ENCODE measurements at places on chromosomes 13 and 19. TPM values are rescaled to one million over a fixed set of nuclear protein-coding genes. Genes with fewer than 3 reads are reported as not detected.

DNA sequence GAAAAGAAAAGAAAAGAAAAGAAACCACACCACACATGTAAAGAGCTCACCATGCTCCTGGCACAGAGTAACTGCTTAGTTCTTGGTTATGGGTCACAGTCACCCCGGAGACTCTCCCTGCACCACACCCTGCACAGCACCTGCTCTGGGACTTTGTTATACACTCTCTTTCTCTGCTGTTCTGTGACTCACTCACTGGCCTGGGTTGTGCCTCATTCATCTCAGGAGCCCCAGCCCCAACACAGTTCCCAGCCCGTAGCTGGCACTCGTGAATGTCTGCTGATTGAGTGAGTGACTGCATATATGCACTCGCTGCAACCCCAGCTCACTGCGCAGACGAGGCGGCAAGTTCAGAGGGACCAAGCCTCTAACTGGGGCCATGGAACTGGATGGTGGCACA, 22.9 kb upstream of the ZNF507 start:
- no peak for DNase-seq

DNA sequence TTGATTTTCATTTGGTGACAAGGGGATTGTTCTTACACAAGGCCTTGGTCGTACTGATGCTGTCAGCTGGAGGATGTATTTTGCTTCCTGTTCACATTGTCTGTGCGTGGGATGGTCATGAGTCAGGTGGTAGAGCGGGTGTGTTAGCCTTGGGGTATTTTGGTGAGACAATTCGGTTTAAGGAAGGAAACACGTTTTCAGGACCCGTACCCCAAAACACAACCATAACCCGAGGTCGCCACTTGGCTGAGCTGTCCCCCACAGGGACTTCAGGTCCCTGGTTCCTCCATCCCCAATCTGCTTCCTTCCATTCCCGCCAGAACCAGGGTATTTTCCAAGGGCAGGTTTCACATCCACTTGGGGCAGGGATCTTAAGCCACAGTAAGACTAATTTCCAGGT, 15.0 kb downstream of the MYO9B start:
- DNase-seq: peak; percentile 59

GRCh38 chr19:46017095-46017429, 5.8 kb downstream of the PGLYRP1 start:
- DNase-seq: no peak

The PCDH20 gene
- total RNA-seq: 8.0 TPM

DNA sequence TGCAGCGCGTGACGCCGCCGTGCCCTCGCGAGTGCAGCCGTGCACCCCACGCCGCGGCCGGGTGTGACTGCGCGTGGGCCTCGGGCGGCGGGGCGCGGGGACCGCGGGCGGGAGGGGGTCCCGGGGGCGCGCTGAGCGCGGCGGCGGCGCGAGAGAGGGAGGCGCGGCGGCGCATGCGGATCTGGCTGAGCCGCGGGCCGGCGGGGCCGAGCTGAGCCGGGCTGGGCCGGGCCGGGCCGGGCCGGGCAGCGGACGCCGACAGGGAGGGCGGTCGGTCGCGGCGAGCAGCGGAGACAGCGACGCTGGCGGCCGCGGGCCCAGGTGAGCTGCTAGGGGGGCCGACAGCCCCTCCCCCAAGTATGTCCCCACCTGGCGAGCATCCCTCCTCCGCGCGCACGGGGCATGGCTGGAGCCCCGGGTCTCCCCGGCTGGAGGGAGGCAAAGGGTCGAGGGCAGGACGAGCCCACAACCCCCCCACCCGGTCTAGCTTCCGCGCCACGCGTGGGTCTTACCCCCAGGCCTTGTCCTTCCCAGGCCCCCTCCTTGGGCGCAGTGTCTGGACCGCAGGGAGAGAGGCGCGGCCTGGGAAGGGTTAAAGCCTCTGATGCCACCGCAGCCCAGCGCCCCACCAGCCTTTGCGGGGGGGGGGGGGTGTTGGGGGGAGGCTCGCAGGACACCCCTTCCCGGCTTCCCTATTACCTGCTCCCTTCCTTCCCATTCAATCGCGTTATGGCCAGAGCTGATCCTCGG, at the start of gene SPTBN4:
TSS of gene SPTBN4 (plus strand) at position 17 of the 750 bp plus-strand sequence. CDS start 5,621 bp downstream, outside the sequence.
- no peak for DNase-seq

DNA sequence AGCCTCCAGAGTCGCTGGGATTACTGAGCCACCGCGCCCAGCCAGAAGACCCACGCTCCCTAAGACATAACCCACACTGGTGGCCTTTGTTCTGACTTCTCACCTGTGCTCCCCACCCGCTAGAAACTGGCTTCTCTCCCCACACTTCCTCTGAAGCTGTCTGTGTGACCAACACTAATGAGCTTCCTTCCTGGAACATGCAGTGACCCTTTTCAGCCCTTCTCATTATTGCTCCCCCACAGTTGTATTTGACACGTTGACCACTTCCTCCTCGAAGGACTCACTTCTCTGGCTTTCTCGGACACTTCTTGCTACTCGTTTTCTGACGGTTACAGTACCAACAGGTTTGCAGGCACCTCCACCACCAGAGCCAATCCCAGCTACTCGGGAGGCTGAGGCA, 10.9 kb downstream of the NCR1 start:
- no peak for DNase-seq

- DNase-seq: no peak
Measured at GRCh38 chr13:36774931-36775330, 44.1 kb upstream of the RFXAP start.

- DNase-seq: no peak
Measured at GRCh38 chr13:41313659-41314197, 2.7 kb downstream of the NAA16 start.

DNA sequence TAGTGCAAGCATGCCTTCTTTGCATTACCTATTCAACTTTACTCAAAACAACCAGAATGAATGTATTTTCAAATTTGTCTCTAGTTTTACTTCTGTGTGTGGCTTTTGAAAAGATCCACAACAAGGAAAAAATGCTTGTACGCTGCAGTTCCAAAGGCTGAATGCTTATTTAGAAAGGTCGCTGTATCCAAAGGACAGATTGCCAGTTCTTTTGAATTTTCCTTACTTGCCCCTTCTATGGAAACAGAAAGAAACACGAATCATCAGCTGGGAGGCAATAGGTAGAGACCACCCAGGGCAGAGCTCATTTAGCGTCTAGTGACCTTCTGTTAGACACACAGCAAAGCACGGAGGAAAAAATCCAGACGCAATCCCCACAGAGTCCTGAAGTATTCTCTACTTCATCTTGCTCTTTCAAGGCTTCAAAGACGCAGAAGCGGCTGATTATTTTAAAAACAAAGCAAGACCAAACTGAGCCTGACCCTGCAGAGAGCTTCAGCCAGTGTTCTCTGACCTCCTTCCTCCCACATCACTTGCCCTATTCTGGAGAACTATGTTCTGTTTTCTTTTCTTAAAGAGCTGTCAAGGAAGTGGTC, 674.6 kb upstream of the SGCG start:
- DNase-seq: no peak

The ZNF780B gene
- 20.9 TPM for total RNA-seq

The METTL21C gene
- not detected for total RNA-seq

DNA sequence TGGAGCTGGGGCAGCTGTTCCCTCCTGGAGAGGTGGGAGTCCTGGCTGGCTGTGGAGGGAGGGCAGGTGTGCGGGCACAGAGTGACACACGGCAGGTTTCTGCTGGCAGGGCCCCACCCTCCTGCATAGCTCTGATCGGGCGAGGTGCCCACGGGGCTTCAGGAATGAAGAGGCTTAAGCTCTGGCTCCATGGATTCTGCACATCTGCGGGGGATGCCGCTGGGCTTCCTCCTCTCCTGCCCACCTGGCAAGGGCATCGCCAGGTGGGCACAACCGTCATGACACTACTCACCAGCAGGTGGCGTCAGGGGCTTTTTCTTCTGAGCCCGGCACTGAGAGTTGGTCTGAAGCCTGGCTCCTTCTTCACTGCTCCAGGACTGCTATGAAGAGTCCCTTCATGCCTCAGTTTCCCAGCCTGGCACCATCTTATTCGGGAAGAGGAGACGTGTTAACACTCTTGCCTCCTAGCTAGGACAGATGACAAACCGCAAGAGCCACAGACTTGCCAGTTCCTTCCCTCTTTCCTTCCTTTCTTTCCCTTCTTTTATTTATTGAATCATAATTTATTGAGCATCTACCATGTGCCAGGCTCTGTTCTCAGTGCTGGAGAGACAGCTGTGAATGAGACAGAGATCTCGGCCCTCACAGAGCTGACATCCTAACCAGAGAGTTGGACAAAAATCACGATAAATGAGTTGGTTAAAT, 15.2 kb upstream of the PAK4 start:
- DNase-seq: no peak

The ZNF225 gene
- 1.6 TPM for total RNA-seq

DNA sequence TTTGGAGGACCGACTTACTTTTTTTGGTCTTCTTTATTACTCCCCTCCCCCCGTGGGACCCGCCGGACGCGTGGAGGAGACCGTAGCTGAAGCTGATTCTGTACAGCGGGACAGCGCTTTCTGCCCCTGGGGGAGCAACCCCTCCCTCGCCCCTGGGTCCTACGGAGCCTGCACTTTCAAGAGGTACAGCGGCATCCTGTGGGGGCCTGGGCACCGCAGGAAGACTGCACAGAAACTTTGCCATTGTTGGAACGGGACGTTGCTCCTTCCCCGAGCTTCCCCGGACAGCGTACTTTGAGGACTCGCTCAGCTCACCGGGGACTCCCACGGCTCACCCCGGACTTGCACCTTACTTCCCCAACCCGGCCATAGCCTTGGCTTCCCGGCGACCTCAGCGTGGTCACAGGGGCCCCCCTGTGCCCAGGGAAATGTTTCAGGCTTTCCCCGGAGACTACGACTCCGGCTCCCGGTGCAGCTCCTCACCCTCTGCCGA, 409 bp downstream of the FOSB start:
- peak; percentile 85 for DNase-seq

GRCh38 chr13:48783181-48783630, 129.5 kb downstream of the CYSLTR2 start:
- peak; percentile 87 for DNase-seq

- DNase-seq: peak; percentile 64
Measured at GRCh38 chr19:30070968-30071632, 129.1 kb downstream of the URI1 start.

DNA sequence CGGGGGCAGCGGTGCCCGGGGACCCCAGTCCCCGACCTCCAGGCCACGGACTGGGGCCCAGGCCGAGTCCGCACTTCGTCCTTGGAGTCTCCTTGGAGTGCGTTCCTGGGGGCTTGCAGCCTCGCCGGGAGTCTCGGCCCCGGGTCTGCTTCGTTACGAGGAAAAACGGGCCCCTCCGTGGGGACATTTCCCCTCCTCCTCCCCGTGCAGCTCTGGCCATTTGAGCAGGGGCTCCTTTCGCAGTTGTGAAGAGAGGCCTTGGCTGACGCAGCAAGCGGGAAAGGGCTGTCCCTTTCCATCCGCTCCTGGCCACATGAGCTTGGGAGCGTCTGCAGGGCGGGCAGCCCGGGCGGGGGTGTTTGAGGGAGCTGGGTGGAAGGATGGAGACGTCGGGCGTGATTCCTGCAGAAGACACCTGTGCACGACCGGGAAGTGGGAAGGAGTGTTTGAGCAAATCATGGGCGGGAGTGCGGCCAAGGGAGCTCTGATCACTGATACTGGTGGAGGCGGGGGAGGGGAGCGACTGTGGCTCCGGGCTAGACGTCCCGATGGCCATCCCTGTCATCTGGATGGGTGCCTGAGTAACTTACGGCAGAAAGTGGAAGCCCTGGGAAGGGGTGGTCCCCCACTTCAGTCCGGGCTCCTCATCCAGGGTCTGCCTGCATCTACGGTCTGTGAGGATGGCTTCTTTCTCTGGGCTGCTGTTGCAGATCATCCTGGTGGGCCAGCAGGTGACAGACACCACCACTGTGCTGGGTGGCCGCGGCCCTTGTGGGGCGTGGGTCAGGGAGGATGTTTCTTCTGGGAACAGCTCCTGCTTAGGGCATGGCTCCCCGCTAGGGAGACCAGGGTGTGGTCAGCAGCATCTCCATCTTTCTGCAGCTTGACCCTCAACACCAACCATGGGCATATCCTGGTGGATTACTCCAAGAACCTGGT, 736 bp downstream of the GPI start:
- peak; percentile 84 for DNase-seq

The CLPTM1 gene
- 139 TPM for total RNA-seq

Data from upper lobe of left lung (tissue), 6 donors.